ENCODE measurements at places on chromosomes 12 and 14.

DNA sequence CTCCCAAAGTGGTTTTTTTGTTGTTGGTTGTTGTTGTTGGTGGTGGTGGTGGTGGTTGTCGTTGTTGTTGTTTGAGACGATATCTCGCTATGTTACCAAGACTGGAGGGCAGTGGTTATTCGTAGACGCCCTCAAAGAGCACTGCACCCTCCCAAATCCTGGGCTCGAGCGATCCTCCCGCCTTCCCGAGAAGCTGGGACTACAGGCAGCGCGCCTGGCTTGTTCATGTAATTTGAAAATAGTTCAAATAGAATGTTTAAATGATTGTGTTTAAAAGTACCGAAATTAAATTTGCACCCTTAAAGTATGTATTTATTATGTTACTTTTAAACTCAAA is 439 bp upstream of the ANAPC5 start:
- DNase-seq = no peak

DNA sequence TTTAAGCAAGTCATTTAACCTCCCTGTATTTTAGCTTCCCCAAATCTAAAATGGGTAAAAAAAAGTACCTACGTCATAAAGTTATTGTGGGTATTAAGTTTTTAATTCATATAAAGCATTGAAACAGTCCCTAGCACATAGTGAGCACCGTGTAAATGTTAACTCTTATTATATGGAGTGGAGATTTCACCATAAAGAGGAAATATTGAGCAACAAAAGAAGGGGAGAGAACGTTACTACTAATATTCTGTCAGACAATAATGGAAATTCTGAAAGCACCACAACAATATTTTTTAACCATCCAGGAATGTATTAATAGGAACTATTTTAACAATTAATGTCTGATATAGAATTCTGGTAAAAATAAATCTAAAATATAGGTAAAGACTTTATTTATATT is 7.8 kb upstream of the CD163L1 start:
- no peak for DNase-seq

- DNase-seq = no peak
Observed at GRCh38 chr12:115464111-115464581, 780.2 kb upstream of the TBX3 start.

DNA sequence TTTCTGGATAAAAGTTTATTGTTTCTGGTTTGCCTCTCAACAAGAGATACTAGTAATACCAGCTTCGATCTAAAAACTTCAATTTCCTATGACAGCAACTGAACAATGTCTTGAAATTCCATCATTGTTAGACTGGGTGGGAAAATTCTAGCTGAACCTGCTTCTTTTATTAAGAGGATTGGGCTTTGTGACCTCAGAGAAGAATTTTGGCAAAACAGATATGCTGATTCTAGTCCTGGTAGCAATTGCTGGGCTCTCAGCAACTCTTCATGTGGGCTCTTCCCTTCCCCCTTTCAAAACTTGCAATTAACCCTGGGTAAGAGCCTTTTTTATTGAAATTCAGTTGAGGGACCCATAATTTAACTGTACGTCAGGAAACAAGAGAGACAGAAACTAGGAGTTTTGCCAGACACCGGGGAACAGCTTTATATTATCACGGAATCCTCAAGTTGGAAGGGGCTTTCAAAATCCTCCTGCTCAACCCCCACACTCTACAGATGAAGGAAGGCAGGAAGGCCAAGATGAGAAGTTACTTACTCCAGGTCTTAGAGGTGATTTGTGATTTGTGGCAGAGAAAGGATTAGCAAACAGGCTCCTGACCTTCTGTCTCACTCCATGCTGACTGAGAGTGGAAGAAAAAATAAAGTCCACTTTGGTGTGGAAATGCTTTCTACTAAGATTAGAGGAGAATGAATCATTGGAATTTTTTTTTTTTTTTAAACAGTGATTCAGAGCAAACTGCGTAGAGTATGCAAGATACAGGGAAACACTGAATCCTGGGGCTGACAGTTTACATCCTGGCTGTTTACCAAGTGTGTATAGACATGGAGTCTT is 239.0 kb upstream of the ATP2B1 start:
- DNase-seq = no peak

DNA sequence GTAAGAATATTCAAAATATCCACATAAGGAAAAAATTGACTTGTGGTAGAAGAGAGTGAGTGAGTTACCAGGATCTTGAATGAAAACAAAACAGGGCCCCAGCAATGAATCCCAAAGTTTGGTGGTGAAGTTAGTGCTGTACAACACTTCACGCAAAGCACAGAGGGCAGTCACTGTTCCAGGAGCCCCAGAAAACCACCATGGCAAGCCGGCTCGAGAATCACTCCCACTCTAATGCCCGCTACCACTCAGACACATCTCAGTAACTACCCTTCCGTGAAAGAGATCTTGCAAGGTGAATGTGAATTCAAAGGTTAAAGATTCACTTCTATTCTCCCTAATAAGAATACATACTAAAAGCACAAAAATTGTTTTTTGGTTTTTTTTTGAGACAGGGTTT is 30.1 kb downstream of the CLIP1 start:
- DNase-seq = no peak

DNA sequence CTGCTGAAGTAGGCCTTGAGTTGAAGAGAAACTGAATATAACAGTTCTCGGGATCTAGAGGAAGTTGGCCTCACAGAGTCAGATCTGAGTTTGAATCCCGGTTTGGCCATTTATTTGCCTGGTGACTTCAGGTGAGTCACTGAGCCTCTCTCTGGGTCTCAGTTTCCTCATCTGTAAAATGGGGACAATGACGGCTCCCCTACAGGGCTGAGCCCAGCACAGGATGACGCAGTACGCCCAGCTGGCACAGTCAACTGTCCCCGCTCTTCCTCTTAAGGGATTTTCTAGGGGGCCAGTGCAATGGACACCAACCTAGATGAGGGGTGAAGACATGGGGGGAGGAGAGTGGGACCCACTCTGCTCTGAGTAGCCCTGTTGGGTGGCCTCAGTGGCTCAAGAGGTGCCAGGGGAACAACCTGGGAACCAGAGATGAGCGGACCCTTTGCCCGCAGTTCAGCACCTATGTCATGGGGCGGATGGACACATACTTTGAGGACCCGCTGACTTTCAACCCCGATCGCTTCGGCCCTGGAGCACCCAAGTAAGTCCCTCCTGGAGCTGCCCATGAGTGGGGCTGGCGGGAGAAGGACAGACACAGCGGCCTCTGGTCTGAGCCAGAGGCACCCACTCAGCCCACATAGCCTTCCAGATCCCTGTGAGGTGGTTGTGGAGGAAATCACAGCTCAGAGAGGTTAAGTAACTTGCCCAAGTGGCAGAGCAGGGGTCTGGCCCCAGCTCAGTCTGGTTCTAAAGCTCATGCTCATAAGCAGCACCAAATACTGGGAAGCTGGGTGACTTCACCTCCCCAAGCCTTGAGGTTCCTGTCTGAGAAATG is 41.1 kb downstream of the CYP46A1 start:
- no peak for DNase-seq

- no peak for DNase-seq
Observed at GRCh38 chr14:29893989-29894388, 33.7 kb downstream of the PRKD1 start.

GRCh38 chr12:238116-238515 is 24.2 kb upstream of the SLC6A12 start:
- no peak for DNase-seq

DNA sequence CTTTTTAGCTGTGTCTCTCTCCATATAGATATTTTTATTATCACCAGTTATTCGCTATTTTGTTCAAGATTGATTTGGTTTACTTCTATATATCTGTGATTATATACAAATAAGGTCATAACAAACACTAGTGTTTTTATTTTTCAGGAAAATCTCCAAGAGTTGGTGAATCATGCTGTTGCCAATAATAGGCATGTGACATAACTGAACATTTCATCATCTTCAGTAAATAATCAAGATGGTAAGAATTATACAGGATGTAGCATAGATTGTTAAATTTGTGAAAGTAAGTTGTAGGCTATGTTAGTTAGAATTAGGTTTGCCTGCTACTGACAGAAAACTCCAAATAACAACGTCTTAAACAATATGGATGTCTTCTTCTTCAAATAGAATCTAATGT is 240.9 kb upstream of the PDE3A start:
- no peak for DNase-seq

GRCh38 chr14:38710881-38711280 is 392.2 kb downstream of the SEC23A start:
- DNase-seq = no peak

- DNase-seq = peak; percentile 46
Observed at GRCh38 chr12:50401500-50402081, 906 bp downstream of the LARP4 start.

All from hematopoietic multipotent progenitor cell treated with erythropoietin and hydrocortisone succinate and interleukin-3 and kit ligand, for 17 days (in vitro differentiated cells).